ENCODE measurements at places on chromosomes 4 and X.

DNA sequence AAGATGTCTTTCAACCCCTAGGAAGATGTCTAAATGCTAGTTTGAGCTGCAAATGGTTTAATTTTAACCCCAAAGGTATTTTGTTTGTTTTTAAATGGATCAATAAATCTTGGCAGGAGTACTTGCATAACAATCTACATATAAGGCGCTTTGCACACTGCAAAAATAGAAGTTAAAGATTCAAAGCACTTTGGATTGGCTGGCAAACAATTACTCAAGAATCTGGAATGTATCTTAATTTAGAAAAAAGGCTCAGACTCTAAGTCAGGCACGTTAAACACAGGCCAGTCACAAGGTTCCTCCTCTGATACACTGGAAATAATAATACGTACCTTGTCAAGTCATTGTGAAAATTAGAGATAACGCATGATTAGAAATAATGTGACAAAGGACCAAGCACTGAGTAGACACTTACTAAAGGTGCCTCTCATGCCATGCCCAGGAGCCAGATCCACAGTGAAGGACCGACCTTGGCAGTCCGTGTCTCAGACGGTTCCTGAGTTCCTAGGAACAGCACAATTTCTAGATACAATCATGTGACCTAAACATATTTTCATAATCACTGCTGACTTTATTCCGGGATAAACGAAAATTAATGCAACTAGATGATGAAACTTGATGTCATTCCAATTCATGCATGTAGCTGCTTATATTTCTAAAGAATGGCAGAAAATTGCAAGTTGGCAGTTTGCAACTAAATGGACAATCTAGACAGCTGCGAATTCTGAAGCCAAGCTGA lies 49.6 kb downstream of the PROM1 start:
- no peak for DNase-seq
- H3K36me3 ChIP-seq: no peaks in the 10 kb centered on the region
- H3K27ac ChIP-seq: no peak overlapping the region
- no peaks in the 10 kb centered on the region for H3K4me1 ChIP-seq

- no peak overlapping the region for H3K27ac ChIP-seq
- DNase-seq: no peak
- H3K27me3 ChIP-seq: no peaks in the 10 kb centered on the region
- no peaks in the 10 kb centered on the region for H3K36me3 ChIP-seq
- H3K4me3 ChIP-seq: no peak overlapping the region
- no peaks in the 10 kb centered on the region for H3K4me1 ChIP-seq
Measured at GRCh38 chrX:119602701-119603255, 3.4 kb downstream of the NKRF start.

GRCh38 chr4:24975510-24975909 lies 55.2 kb downstream of the LGI2 start:
- DNase-seq: no peak
- no peak overlapping the region for H3K27ac ChIP-seq
- H3K36me3 ChIP-seq: no peaks in the 10 kb centered on the region
- no peak overlapping the region for H3K4me3 ChIP-seq

- H3K27me3 ChIP-seq: no peaks in the 10 kb centered on the region
- no peaks in the 10 kb centered on the region for H3K4me1 ChIP-seq
- H3K27ac ChIP-seq: no peak overlapping the region
Measured at GRCh38 chr4:38964942-38965775, 67.0 kb downstream of the TMEM156 start.

DNA sequence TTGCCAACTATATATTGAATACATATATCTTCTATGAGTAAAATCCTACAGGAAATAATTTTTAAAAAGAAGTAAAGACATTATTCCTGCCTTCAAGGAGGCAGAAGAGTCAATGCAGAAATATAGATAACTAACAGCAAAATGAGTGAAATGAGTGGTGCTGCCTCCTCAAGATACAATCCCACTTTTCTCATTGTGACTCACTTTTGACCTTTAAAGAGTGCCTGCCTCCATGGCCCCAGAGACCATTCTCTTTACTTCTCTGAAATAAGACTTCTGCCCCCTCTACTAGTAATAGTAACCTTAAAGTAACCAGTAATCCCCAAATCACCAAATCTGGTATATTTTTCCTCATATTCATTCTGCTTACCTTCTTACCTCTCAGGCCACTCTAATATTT lies 15.5 kb downstream of the SLC10A7 start:
- no peaks in the 10 kb centered on the region for H3K4me1 ChIP-seq
- no peak for DNase-seq
- H3K4me3 ChIP-seq: no peak overlapping the region
- no peaks in the 10 kb centered on the region for H3K27me3 ChIP-seq
- no peaks in the 10 kb centered on the region for H3K36me3 ChIP-seq
- no peak overlapping the region for H3K27ac ChIP-seq

- no peak overlapping the region for H3K4me3 ChIP-seq
- no peak for DNase-seq
- H3K27ac ChIP-seq: no peak overlapping the region
- no peaks in the 10 kb centered on the region for H3K36me3 ChIP-seq
- no peaks in the 10 kb centered on the region for H3K4me1 ChIP-seq
Measured at GRCh38 chr4:33058998-33059397, 2338.8 kb downstream of the PCDH7 start.

GRCh38 chrX:17361620-17362019 lies 13.4 kb upstream of the NHS start:
- no peaks in the 10 kb centered on the region for H3K36me3 ChIP-seq
- no peaks in the 10 kb centered on the region for H3K27me3 ChIP-seq
- no peaks in the 10 kb centered on the region for H3K4me1 ChIP-seq
- H3K4me3 ChIP-seq: no peak overlapping the region

DNA sequence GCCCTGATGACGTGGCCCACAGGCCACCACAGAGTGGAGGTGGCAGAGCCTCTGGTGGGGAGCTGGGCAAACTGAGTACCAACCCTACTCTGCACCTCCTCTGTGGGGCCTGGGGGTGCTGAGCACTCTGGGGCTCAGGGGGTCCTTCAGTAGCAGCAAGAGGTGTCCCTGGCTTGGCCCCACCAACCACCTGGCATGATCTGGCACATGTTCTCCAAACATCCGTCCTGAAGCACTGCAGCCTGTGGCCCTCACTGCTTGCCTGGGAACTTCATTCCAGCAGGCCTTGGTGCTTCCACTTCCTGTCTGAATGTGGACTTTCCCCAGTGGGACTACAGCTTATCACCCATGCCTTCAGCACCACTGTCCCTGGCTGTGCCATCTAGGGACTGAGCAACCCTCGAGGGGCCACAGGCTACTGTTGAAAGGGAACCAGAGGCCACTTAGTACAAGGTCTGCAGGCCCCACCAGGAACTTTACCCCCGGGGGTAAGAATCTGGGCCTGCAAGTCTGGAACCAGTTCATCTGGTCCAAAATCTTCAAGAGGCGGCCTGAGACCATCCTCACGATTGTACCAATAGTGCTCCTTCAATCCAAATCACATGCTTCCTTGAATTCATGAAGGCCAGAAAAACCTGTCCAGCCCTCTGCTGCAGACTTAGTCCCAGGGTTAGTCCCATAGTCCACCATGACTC lies 13.2 kb downstream of the TNIP2 start:
- H3K36me3 ChIP-seq: no peaks in the 10 kb centered on the region
- H3K27me3 ChIP-seq: no peaks in the 10 kb centered on the region
- no peak for DNase-seq
- H3K27ac ChIP-seq: no peak overlapping the region
- no peaks in the 10 kb centered on the region for H3K4me1 ChIP-seq
- no peak overlapping the region for H3K4me3 ChIP-seq

- no peak overlapping the region for H3K4me3 ChIP-seq
- no peaks in the 10 kb centered on the region for H3K4me1 ChIP-seq
- no peaks in the 10 kb centered on the region for H3K27me3 ChIP-seq
- no peaks in the 10 kb centered on the region for H3K36me3 ChIP-seq
- H3K27ac ChIP-seq: no peak overlapping the region
- no peak for DNase-seq
Measured at GRCh38 chrX:112946227-112946626, 105.6 kb upstream of the AMOT start.

DNA sequence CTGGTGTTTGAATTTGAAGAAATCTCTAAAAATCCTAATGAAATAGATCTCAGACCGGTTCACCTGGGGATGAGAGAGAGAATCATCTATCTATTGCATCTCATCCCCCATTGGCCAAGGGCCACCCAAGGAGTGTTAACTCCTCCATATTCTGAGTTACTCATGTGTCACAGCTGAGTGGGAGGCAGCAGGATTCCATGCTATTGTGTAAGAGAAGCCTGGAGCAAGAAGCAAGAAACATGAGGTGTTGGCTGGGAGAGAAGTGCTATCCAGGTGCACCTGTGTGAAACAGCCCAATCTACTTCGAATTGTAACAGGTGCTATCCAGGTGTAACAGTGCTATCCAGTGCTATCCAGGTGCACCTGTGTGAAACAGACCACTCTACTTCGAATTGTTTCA lies 150.3 kb upstream of the MAOA start:
- no peaks in the 10 kb centered on the region for H3K27me3 ChIP-seq
- H3K36me3 ChIP-seq: no peaks in the 10 kb centered on the region
- DNase-seq: no peak
- H3K4me3 ChIP-seq: no peak overlapping the region
- no peak overlapping the region for H3K27ac ChIP-seq
- H3K4me1 ChIP-seq: no peaks in the 10 kb centered on the region

- no peak for DNase-seq
- H3K36me3 ChIP-seq: no peaks in the 10 kb centered on the region
- no peak overlapping the region for H3K27ac ChIP-seq
- no peak overlapping the region for H3K4me3 ChIP-seq
Measured at GRCh38 chr4:17797808-17798207, 12.7 kb downstream of the DCAF16 start.

DNA sequence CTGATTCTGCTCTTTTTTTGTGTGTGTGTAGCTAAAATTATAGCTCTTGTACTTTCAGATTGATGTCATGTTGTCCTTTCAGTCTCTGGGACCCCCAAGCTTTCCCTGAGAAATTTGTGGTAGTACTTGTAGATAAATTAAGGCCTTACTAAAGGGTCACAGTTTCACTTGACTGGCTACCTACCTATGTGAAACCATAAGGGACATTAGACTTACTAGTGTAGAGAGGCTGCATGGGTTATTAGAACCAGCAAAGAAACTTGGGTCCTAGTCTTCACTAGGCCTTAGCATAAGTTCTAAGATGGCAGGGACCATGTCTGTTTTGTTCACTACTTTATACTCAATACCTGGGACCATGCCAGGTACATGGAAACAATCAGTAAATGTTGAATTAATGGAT lies 21.4 kb downstream of the WDR44 start:
- H3K4me1 ChIP-seq: no peaks in the 10 kb centered on the region
- no peak for DNase-seq
- no peak overlapping the region for H3K4me3 ChIP-seq
- H3K36me3 ChIP-seq: no peaks in the 10 kb centered on the region
- H3K27ac ChIP-seq: no peak overlapping the region

- no peaks in the 10 kb centered on the region for H3K4me1 ChIP-seq
- no peaks in the 10 kb centered on the region for H3K36me3 ChIP-seq
- H3K27me3 ChIP-seq: no peaks in the 10 kb centered on the region
- no peak overlapping the region for H3K27ac ChIP-seq
- DNase-seq: no peak
Measured at GRCh38 chrX:72573158-72573511, 492 bp upstream of the HDAC8 start.

- no peak overlapping the region for H3K27ac ChIP-seq
- no peak overlapping the region for H3K4me3 ChIP-seq
- H3K27me3 ChIP-seq: no peaks in the 10 kb centered on the region
- no peaks in the 10 kb centered on the region for H3K4me1 ChIP-seq
- no peaks in the 10 kb centered on the region for H3K36me3 ChIP-seq
Measured at GRCh38 chrX:31459361-31459760, 387.5 kb upstream of the FTHL17 start.

GRCh38 chr4:174009686-174010451 lies 273.6 kb downstream of the FBXO8 start:
- H3K4me1 ChIP-seq: no peaks in the 10 kb centered on the region
- DNase-seq: no peak
- H3K27me3 ChIP-seq: no peaks in the 10 kb centered on the region
- no peak overlapping the region for H3K27ac ChIP-seq

- no peak overlapping the region for H3K27ac ChIP-seq
- H3K36me3 ChIP-seq: no peaks in the 10 kb centered on the region
- H3K27me3 ChIP-seq: no peaks in the 10 kb centered on the region
- no peak overlapping the region for H3K4me3 ChIP-seq
- peaks cover 7% of the 10 kb centered on the region for H3K4me1 ChIP-seq
- DNase-seq: peak; percentile 40
Measured at GRCh38 chr4:1983846-1984405, 24.8 kb downstream of the NELFA start.

- no peak for DNase-seq
- no peak overlapping the region for H3K4me3 ChIP-seq
- H3K27ac ChIP-seq: no peak overlapping the region
- H3K36me3 ChIP-seq: no peaks in the 10 kb centered on the region
- no peaks in the 10 kb centered on the region for H3K4me1 ChIP-seq
Measured at GRCh38 chrX:101605728-101606127, 12.1 kb downstream of the ARMCX6 start.

DNA sequence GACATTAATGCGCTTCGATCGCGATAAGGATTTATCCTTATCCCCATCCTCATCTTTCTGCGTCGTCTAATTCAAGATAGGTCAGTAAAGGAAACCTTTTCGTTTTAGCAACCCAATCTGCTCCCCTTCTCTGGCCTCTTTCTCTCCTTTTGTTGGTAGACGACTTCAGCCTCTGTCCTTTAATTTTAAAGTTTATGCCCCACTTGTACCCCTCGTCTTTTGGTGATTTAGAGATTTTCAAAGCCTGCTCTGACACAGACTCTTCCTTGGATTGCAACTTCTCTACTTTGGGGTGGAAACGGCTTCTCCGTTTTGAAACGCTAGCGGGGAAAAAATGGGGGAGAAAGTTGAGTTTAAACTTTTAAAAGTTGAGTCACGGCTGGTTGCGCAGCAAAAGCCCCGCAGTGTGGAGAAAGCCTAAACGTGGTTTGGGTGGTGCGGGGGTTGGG lies 528 bp upstream of the FGF2 start:
- H3K4me1 ChIP-seq: peaks cover 12% of the 10 kb centered on the region
- peak overlapping the region; percentile 64 for H3K4me3 ChIP-seq
- peak overlapping the region; percentile 87 for H3K27ac ChIP-seq
- no peaks in the 10 kb centered on the region for H3K36me3 ChIP-seq
- H3K27me3 ChIP-seq: no peaks in the 10 kb centered on the region

GRCh38 chr4:95265814-95266740 lies 282.7 kb downstream of the UNC5C start:
- peaks cover 7% of the 10 kb centered on the region for H3K4me1 ChIP-seq
- H3K27me3 ChIP-seq: no peaks in the 10 kb centered on the region
- DNase-seq: no peak
- H3K27ac ChIP-seq: no peak overlapping the region
- no peaks in the 10 kb centered on the region for H3K36me3 ChIP-seq

- DNase-seq: no peak
- no peaks in the 10 kb centered on the region for H3K4me1 ChIP-seq
- H3K27ac ChIP-seq: no peak overlapping the region
Measured at GRCh38 chrX:13742397-13743176, 8.0 kb downstream of the OFD1 start.

DNA sequence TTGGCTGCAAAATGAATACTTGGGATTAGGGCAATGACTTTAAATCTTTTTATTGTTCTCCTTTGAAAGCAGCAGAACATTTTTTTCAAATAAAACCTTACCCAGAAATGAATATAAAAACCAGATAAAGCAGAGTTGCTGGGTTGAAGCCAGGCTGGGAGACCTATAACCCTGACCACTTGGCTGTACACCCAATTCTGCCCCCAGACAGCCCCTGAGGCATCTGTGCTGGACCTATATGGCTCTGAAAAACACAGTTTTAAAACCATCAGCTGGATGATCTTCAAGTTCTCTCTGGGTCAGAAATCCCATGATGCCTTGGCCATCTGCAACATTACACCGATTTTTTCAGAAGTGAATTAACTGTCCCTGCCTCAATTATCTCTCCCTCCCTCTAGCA lies 23.7 kb upstream of the GLRA2 start:
- no peaks in the 10 kb centered on the region for H3K4me1 ChIP-seq
- no peaks in the 10 kb centered on the region for H3K36me3 ChIP-seq
- H3K27ac ChIP-seq: no peak overlapping the region
- no peaks in the 10 kb centered on the region for H3K27me3 ChIP-seq
